ENCODE measurements at places on chromosomes 1 and 21. TPM values are rescaled to one million over a fixed set of nuclear protein-coding genes. Genes with fewer than 3 reads are reported as not detected.

FAAH gene
- 3.7 TPM for total RNA-seq

CA6 gene
- not detected for total RNA-seq

URB1 gene
- 21.5 TPM for total RNA-seq

PPFIA4 gene
- 1.3 TPM for total RNA-seq

MYBPH gene
- total RNA-seq: not detected

RNF11 gene
- total RNA-seq: 128 TPM

DMAP1 gene
- 29.9 TPM for total RNA-seq

SNX7 gene
- total RNA-seq: 28.7 TPM

GRCh38 chr1:226797151-226797550 lies 58.1 kb upstream of the ITPKB start:
- DNase-seq: no peak

GRCh38 chr1:6588128-6588892 lies 8.5 kb downstream of the ZBTB48 start:
- no peak for DNase-seq

GRCh38 chr1:212528501-212528900 lies 80.1 kb upstream of the ATF3 start:
- DNase-seq: no peak

DNA sequence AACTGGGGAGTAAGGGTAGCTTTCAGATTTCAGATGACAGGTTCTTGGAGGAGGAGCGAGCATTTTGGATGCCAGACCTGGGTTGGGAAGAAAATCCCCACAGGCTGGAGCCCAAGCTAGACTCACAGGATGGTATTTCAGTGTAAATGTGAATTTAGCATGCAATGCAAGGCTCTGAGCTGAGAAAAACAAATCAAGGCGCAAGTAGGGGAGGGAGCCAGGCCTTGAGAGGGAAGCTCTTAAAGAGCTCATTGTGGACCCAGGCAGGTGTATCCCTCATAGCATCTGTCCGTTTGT lies 386.1 kb downstream of the MATN1 start:
- DNase-seq: no peak

DNA sequence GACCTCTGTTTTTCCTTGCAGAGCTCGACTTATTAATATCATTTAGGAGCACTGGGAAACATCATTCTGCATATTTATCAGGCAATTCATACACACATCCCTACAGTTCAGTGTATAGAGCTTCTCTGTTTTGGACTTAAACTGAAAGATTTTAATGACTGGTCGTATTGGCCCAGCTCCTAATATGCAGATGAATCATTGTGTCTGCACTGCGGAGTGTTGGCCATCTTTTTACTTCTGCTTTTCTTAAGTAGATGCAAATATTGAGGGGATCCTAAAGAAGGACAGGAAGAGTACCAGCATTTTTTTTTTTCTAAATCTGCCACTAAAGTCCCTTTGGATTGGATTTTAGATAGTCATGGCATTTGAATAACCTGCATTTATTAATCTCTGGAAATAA lies 154.8 kb downstream of the BACH1 start:
- no peak for DNase-seq

DNA sequence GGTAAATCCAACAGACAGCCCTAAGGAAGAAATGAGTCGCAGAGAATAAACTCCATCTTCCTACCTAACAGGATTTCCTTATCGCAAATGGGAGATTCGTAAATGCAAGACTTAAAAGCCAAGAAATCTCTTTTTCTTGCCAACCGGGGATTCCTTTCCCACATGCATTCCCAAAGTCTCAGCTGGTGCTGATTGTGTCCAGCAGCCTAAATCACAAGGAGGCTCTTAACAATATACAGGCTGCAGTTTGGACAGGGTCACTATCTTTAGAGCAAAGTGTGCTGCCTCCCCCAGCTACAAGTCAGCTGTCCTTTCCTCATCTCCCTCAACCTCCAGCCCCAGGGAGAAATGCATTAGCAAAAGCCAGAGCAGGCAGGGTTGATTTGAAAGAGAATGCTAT lies 189.8 kb upstream of the PLXNA2 start:
- DNase-seq: no peak

DNA sequence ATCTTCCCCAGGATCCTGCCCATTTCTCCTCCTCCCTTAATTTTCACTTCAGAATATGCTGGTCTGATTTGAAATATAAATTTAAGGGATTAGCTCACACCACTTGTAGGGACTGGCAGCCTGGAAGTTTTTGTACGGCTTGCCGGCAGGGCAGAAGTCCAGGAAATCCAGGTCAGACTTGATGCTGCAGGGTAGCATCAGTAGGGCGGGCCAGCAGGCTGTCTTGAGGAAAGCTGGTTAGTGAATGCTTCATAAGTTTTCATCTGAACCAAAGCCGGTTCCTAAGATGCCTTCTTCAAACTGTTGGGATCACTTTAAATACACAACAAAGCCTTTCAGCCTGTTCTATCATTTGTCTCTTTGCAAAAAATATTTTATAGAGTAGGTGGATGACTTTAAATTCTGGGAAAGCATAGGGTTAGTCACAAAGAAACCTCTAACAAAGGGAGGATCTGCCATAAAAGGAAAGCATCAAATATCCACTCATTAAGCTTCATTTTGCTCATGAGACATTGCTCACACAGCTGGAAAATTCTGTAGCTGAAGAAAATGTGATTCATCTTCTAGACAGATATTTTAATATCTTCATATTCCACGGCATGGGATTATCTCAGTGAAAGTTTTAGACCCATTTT lies 90.7 kb upstream of the GFI1 start:
- DNase-seq: no peak

DNA sequence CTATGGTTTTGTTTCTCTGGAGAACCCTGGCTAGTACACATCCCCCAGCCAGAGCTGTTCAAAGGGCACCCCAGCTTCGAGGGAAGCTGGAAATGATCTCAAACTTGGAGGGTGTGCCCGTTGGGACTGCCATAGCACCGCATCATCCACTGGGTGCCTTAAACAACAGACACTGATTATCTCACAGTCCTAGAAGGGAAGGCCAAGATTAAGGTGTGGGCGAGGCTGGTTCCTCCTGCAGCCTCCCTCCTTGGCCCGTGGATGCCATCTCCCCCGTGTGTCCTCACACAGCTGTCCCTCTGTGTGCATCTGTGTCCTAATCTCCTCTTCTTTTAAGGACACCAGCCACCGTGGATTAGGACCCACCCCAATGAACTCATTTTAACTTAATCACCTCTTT lies 4.2 kb upstream of the IBA57 start:
- DNase-seq: no peak

- DNase-seq: no peak
These were observed 256.7 kb downstream of the KIF26B start for GRCh38 chr1:245411245-245412036.

GRCh38 chr1:58576727-58577653 lies at the start of gene TACSTD2:
Gene TACSTD2, minus strand, starts transcription at chr1:58577252. Its CDS starts 96 bp downstream, at chr1:58577156.
- no peak for DNase-seq

DNA sequence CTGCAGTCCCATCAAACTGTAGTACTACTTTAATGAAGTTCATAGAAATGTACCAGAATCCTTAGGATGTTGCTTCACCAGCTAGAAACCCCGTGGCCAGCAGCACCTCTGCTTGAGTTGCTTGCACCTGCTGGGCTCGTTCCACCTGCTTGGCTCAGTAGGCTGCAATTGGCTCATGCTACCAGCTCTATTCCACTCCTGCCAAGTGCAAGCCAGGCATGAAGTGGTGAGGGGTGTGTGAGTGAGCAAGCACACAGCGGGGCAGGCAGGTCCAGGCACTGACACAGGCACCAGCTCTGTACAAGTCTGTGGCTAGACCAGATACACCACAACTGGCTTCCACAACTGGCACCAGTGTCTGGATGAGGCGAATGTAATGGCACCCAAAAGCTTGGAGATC lies 209.9 kb downstream of the AMY1C start:
- DNase-seq: no peak

GRCh38 chr1:178645808-178646200 lies 79.2 kb upstream of the RALGPS2 start:
- no peak for DNase-seq

GRCh38 chr1:98054786-98055185 lies 134.0 kb upstream of the DPYD start:
- no peak for DNase-seq

- no peak for DNase-seq
These were observed 5.2 kb downstream of the S100A10 start for GRCh38 chr1:151988405-151988923.

GRCh38 chr1:40232444-40232843 lies 15.3 kb upstream of the TMCO2 start:
- DNase-seq: no peak

DNA sequence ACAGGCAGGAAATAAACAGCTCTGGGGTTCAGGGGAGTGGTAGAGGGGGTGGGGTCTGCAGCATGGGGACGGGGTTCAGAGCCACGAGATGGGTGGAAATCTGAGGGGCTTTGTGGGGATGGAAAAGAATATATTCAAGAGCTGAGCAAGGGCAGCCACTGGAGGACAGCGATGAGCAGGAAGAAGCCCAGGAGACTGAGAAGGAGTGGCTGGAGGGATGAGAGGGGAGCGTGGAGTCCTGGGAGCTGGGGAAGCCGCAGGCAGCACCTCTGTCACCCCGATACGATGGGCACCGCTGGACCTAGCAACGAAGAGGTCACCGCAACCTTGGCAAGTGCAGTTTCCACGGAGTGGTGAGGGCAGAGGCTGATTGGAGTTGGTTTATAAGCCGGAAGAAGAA lies 10.0 kb upstream of the KCNAB2 start:
- DNase-seq: no peak

DNA sequence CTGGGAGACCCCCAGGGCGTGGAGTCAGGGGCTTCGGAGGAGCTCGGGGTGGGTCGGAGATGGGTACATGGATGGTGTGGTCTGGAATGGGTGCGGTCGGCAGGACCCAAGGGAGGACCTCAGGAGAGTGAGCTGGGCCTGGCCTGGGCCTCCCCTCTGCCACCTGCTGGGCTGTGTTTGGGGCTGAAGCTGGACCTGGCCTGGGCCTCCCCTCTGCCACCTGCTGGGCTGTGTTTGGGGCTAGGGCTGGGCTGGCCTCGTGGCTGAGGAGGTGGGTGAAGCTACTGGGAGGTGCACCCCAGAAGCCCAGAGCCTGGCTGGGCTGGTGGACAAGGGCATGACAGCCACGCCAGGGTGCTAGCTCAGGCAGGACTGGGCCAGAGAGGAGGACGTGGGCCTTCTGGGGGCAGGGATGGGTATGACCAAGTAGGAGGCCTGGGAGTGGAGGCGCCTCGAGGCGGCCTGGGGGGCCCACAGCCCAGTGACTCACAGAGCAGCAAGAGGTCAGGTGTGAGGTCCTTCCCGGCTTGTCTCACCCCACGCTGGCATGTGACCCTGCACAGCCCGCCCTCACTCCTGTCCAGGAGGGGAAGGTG lies 14.5 kb downstream of the SAMD11 start:
- DNase-seq: no peak

DNA sequence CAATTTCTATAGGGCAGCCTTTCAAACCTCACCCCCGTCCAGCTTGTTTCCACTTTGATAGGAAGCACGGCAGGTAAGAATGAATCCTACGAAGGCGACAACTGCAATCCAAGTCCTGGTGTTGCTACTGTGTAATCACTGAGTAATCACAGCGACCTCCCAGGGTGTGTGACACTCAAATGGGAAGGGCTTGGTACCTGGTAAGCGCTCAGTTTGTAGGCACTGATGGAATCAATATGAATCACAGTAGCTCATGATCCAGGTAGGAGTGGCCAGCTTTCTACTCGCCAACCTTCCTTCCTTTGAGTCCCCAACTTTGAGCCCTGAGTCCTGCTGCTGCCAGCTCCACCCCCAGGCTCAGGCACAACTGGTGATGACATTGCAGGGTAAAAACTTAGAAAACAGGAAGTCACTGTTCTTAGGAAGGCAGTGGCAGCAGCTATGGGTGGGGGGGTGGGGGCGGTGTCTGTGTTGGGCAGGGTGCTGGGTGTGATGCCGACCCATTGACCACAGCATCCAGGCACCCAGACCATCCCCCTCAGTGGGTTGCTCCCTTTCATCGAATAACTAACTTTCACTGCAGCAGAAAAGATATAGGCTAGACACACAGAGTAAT lies 70.7 kb downstream of the CD247 start:
- DNase-seq: no peak

- no peak for DNase-seq
These were observed 498.3 kb downstream of the NPHP4 start for GRCh38 chr1:5493851-5494311.

- no peak for DNase-seq
These were observed 15.5 kb downstream of the NTPCR start for GRCh38 chr1:232965912-232966217.

- no peak for DNase-seq
These were observed 30.0 kb upstream of the NRDC start for GRCh38 chr1:51908499-51908898.

DNA sequence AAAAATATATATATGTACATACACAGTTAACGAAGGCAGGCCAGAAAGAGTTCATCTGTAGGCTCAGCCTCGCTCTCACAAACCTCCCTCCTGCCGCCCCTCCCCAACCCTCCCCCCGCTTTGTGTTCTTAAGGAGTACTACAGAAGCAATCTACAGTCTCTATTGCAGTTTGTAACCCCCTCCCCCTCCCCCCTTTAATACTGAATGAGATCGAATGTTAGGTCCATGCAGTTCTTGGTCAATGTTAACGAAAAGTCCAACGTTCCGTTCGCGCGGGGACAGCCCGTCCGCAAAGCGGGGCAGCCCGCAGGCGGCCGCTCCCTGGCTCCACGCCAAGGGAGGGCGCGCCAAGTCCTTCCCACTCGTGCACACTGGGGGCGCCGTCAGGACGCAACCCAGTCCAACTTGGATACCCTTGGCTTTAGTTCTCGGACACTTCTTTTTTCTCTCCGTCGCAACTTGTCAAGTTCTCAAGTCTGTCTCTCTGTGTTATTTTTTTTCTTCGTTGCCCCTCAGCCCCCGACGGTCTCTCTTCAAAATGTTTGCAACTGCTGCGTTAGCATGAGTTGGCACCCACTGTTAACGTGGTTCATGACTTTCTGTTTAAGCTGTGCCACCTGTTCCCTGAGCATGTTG lies 2.2 kb downstream of the JUN start:
- no peak for DNase-seq

GRCh38 chr1:24266998-24267397 lies 52.2 kb upstream of the GRHL3 start:
- DNase-seq: no peak

GRCh38 chr1:235342471-235342870 lies 14.1 kb downstream of the GGPS1 start:
- no peak for DNase-seq

DNA sequence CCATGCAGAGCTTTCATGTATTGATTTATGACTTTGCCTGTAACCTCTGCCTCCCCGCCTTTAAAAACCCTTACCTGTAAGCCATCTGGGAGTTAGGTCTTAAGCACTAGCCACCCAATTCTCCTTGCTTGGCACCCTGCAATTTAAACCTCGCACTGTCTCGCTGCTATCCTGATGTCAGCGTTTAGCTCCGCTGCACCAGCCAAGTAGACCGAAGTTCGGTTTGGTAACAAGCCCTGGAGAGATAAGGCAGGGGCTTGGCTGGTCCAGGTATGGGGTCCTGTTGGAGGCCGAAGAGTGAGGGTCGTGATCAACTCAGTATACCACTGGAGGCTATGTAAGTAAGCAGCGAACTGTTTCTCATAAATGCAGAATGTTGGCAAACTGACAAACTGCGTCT lies 64.4 kb downstream of the GALNT2 start:
- no peak for DNase-seq

DNA sequence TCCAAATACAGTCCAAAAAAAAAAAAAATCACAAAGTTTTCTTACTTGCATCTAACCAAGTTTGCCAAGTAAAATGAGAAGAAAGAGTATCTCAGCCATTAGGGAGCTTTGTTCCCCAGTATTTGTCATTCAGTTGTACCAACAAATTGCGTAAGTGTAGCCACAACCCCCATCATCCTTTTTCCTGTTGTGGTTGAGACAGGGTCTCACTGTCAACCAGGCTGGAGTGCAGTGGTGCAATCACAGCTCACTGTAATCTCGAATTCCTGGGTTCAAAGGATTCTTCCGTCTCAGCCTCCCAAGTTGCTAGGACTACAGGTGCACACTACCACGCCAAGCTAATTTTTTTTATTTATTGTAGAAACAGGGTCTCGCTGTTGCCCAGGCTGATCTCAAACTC lies 9.5 kb downstream of the STX6 start:
- DNase-seq: no peak
